ENCODE measurements at places on chromosomes 7 and 10. TPM values are rescaled to one million over a fixed set of nuclear protein-coding genes. Genes with fewer than 3 reads are reported as not detected.

DNA sequence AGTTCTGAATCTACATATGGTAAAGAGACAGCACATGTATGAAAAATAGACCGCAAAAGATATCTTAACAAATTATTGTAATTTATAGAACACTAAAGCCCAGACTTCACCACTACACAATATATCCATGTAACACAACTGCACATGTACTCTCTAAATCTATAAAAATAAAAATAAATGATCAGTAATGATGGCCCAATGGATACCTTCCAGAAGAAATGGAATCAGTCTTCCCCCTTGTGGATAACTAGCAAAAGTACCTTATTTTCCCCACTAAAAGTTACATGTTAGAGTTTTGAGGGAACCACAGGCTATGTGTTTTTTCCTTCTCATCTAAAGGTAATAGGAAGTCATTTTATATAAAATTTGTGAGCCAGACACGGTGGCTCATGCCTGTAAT is 25.7 kb downstream of the C7orf25 start:
- no peak for DNase-seq

DNA sequence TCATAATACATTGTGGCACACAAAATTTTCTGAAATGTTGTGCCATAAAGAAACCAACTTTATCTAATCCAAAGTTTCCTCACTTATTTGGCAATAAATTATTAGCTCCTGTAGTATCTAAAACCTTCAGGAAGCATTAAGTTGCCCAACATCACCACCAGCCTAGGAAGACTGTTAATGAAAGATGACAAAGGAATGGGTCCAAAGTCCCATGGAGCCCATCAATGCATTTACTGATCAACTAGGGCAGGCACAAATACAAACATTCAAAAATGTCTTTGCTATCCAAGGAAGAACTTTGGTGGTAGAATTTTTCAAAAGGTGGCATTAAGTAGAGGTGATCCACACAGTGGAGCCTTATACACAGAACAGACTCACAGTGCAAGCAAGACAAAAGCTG is 4.5 kb downstream of the GRB10 start:
- DNase-seq: no peak

DNA sequence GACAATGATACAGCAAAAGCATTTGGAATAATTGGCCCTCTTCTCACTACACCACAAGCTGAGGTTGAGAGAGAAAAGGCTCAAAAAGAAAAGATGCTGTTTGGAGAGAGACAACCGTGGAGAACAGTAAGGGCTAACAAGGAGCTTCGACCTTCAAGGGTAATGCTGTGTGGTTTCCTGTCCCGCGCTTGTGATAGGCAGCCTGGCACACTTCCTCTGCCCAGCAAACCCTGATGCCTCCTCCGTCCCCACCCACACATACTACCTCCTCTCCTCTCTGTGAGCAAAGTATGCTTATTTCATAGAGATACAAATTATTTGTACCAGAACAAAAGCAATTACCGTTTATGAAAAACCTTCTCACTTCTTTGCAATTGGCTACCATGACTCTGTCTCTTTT is 755.4 kb downstream of the KCNMA1 start:
- DNase-seq: no peak

GRCh38 chr10:67669978-67670377 is 26.0 kb downstream of the CTNNA3 start:
- DNase-seq: no peak

GRCh38 chr10:44390585-44391072 is 5.7 kb upstream of the CXCL12 start:
- DNase-seq: no peak

GRCh38 chr10:92967641-92968040 is 93.0 kb upstream of the CYP26C1 start:
- DNase-seq: no peak

DNA sequence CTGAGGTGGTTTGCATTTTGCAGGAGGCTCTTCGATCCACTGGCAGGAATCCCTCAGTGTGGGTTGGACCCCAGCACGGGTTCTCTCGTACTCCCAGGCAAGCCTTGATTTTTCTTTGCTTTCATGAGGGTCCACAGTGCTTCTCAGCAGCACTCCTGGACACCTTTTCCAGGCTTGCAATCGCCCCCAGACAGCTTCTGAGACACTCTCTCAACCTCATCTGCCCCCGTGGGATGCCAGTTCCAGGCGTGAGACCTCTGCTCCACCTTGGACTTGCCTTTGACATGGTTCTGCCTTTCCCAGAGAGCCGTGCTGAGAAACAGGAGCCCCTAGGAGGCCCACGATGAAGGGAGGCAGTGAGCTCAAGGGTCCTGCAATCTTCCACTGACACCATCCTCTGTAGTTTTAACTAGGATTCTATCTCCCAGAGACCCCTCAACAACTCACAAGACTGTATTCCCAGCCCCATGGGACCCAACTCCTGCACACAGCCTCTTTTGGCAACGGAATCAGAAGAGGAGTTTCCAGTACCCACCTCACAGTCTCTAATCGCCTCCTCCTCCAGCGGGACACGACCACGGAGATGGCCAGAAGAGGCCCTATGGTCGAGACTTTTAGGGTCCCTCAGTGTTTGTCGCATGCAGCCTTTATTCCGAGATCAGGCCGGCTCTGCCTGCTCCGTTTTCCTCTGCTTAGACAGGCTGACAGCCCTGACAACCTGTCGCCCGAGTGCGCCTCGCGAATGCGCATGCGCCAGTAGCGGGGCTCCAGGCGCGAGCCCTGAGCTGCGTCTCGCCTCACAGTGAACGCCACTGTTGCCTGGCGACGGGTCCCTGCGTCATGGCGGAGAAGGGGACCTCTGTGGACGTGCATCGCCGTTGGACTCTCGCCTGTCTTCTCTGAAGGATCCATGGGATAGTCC is 26.0 kb upstream of the ZNF273 start:
- DNase-seq: no peak

DNA sequence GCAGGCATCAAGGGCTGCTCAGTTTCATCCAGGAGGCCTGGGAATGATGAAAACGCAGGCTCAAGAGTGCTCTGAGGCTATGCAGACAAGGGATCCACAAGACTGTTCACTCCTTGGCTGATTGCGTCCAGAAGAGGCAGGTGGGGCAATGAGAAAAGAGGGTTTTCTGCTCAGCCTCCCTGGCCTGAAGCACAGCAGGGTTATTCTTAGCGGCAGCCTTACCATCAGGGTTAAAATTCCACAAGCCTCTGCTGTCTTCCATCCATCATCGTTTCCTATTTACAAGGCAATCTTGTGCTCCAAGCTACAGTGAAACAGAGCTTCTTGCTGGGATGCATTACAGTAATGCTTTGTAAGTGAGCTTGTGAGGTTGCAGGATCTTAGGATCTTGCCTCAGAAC is 129.4 kb upstream of the SHH start:
- DNase-seq: no peak

GRCh38 chr7:16421333-16422102 is at the start of gene CRPPA:
TSS of gene CRPPA (minus strand) at chr7:16421538. CDS start at chr7:16421322, 216 bp downstream.
- DNase-seq: no peak

DNA sequence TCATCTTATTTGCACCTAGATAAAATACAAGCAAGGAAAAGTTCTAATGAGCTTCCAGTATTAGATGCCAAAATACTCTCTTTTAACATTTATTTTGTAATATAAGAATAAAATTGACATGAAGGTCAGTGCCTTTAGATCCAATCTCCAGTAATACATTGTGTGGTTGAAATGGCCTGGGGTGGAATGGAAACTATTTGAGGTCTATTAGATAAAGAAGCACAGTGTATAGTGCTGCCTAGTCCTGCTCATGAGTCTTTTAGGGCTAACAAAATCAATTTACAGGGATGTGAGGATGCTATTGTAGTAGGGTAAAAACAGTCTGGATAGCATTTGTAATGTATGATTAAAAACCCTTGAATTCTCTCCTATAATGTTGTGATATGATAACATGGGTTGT is 84.5 kb upstream of the ETV1 start:
- no peak for DNase-seq

DNA sequence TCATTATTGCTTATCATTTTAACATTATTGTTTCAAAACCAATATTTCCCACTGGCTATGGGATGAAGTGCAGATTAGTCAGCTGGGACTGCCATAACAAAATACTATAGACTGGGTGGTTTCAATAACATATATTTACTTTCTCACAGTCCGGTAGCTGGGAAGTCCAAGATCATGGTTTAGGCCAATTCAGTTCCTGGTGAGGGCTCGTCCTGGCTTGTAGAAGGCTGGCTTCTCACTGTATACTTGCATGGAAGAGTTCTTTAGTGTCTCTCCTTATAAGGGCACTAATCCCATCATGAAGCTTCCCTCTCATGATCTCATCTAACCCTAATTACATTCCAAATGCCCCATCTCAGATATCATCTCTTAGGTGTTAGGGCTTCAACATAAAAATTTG is 101.3 kb downstream of the CHRM2 start:
- DNase-seq: no peak

GRCh38 chr10:34480345-34480744 is 334.8 kb downstream of the PARD3 start:
- DNase-seq: no peak

- no peak for DNase-seq
Observed at GRCh38 chr10:80518807-80519360, 18.8 kb upstream of the SH2D4B start.

GRCh38 chr7:114021135-114021534 is 102.3 kb upstream of the PPP1R3A start:
- no peak for DNase-seq

- DNase-seq: no peak
Observed at GRCh38 chr7:96021568-96021967, 249.2 kb downstream of the DYNC1I1 start.

DNA sequence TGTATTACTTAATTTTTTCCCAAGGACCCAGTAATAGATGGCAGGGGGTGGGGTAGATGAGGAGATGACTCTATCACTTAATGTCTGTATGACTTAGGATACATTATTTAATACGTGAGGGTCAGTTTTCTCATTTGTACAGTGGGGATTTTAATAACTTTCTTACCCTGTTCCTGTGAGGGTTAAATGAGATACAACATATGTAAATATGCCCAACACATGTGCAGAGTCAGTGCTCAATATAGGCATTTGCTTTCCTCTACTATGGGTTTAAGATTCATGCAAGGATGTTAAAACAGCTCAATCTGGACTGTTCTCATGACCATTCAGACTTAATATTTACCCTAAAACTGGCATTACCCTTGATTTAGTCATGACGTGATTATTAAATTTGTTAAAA is 31.2 kb downstream of the ST7 start:
- DNase-seq: no peak

- DNase-seq: no peak
Observed at GRCh38 chr7:16055263-16055976, 365.9 kb downstream of the CRPPA start.

DNA sequence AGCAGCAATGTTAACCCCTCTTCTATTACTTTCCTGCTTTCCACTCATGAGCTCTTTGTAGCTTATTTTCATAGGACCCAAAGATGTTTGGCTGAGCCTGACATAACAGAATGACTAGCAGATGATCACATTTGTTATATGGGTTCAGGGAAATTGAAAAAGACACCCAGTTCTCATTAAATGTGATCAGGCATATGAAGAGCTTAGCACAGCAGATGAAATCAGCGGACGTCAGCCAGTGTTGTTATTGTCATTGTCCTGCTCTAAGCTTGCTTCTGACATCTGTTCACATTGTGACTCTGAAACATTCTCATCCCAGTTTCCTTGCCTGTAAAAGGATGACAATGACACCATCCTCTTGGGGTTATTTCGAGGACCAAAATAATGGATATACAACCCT is 43.5 kb downstream of the FAM241B start:
- no peak for DNase-seq

DNA sequence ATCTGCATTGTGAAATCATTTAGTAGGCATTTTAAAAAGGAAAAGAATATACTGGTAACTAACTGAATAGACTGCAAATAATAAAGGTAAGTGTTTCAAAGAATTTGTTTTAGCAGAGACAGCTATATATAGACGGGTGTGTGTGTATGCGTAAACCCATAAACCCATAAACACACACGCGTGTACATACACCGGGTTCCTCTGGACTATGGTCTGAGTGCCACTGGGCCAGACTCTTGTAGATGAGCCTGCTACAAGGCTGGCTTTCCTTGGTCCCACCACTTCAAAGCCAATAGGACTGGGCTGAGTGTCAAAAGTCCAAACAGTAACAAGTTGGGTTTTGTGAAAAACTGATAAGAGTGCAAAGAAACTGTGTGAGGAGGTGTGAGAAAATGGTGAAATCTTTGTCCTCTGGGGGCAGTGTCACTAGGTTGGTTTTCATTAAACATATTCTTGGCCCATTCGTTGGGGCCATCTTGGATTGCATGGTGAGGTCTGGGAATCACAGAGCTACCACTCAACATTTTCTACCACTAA is 39.8 kb downstream of the GNA12 start:
- no peak for DNase-seq

DNA sequence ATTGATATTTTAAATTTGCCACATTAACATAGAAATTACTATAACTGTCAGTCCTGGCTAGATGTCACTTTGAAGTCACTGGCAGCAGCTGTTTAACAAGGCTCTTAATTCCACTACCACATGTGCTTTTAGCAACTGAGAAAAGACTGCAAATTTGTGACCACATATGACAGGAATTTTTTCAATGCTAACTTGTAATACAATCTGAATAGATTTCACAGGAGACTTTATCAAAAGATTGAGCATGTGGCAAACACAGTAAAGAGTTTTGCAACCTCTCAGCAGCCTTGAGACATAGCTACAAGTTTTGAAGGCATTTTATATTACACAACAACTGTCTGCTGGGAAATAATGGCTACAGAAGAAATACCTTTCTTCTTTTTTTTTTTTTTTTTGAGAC is 73.0 kb downstream of the MICU1 start:
- peak; percentile 88 for DNase-seq

DNA sequence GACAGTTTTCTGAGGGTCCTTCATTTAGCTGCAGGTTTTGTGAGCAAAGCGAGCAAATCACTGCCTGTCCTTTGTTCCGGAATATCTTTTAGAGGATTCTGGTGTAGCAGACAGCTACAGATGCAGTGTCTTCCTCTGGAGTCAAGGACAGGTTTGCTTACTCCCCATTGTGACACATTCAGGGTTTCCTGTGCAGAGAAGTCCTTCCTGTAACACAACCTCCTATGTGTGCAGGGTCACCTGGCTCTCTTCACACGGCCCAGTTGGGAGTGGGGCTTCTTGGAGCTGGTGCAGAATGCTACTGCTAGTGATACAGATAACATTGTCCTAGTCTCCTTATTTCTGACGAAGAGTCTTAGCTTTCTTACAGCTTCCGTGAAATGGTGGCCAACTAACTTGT is 47.9 kb downstream of the RBM33 start:
- DNase-seq: no peak

MYL10 gene
- polyA plus RNA-seq: 0.18 TPM

ADAM22 gene
- polyA plus RNA-seq: 0.06 TPM

NRCAM gene
- 1.8 TPM for polyA plus RNA-seq

CPED1 gene
- polyA plus RNA-seq: 18.3 TPM

EZH2 gene
- polyA plus RNA-seq: 15.3 TPM

ITPRID1 gene
- polyA plus RNA-seq: not detected

SEMA3D gene
- polyA plus RNA-seq: 27.7 TPM

HGF gene
- 1.5 TPM for polyA plus RNA-seq

C10orf53 gene
- not detected for polyA plus RNA-seq

NPC1L1 gene
- polyA plus RNA-seq: not detected

GRM3 gene
- polyA plus RNA-seq: not detected

CYP26C1 gene
- 0.05 TPM for polyA plus RNA-seq

EPHA1 gene
- not detected for polyA plus RNA-seq

Data from BJ (cell line).